ENCODE measurements at places on chromosomes 5 and 9.
A peak's percentile ranks its signal among the peaks of the same experiment; 100 is the strongest.

DNA sequence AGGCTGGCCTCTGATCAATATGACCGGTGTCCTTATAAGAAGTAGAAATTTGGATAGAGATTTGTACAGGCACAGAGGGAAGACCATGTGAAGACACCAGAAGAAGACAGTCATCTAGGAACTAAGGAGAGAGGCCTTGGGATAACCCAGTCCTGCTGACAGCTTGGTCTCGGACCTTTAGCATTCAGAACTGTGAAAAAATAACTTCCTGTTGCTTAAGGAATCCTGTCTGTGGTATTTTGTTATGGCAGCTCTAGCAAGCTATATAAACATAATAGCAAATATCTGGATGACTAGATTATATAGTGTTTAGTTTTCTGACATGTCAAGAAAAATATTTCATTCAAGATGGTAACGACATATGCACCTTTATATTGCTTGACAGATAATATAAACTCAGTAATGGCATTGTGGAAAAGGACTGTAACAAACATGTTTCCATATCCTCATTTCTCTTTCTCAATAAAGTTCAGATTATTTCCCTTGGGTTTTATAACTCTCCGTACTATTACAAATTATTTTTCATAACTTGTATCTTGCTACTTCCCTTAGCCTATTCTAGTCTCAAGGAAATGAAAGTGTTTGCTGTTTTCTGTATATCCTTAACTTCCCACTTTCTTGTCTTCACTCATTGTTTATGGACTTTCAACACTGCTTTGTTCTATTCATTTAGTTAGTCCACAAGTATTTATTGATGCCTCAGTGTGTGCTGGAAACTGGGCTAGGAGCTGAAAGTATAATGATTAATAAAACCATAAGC is 62.4 kb downstream of the KIAA1958 start:
- DNase-seq: no peak

- no peak for DNase-seq
Measured at GRCh38 chr9:129254566-129255287, 76.7 kb upstream of the IER5L start.

- peak; percentile 7 for DNase-seq
Measured at GRCh38 chr5:89293810-89294209, 410.8 kb upstream of the MEF2C start.

DNA sequence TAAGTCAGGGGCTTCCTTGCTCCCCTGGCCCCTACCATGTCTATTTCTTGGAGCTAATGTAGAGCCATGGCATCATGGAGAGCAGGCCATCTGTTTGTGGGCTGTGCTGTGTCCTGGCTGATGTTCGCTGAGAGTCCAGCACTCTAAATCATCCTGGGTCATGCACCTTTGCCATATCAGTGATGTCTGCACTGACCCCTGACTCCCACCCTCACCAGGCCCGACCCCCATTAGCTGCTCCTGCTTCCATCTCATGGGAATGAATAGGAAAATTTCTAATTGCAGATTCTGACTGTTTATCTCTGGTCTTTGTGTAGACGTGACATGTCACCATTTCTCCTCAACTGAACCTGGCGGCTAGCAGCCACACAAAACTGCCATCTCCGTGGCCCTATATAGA is 236.9 kb downstream of the NSG2 start:
- DNase-seq: no peak

DNA sequence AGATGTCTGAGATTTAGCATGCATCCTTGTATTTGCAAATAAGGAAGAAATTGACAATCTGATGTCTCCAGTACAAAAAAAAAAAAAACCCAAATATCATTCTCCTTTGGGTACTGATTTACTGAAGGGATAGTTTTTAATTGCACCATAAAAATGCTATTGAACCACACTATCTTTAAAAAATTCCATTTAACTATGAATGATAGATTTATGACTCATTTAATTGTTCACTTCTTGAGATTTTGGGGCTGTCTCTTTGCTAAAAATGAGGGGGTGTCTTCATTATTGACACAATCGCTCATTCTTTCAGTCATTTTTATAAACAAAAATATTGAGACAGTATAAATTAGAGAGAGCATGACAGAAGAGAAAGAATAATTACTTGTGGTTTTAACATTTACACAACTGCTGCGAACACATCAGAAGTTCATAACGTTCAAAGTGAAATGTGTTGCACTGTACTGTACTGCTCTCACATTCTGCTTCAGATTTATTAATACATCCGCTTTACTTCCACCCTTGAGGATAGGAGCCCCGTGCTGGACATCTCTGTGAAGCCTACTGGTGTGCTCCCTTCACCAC is 142.3 kb downstream of the MEF2C start:
- DNase-seq: no peak

- no peak for DNase-seq
Measured at GRCh38 chr5:148970228-148970627, 92.6 kb downstream of the SH3TC2 start.

DNA sequence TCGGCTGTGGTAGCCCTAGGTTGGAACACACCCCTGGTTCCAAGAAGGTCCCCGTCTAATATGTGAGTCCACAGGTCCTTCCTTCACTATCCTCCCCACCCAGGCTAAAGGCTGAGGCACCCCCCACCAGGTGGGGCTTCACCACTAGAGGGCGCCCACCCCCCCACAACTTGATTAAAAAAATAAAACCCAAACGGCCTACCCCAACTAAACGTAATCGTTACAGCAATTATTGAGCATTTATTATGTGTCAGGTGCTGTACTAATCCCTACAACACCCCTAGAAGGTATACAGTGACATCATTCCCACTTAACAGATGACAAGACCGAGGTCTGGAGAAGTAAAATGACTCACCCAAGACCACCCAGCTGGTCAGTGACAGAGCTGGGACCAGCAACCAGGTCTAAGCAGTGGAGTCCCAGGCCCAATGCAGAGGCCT is 65.0 kb downstream of the FGF18 start:
- peak; percentile 18 for DNase-seq

DNA sequence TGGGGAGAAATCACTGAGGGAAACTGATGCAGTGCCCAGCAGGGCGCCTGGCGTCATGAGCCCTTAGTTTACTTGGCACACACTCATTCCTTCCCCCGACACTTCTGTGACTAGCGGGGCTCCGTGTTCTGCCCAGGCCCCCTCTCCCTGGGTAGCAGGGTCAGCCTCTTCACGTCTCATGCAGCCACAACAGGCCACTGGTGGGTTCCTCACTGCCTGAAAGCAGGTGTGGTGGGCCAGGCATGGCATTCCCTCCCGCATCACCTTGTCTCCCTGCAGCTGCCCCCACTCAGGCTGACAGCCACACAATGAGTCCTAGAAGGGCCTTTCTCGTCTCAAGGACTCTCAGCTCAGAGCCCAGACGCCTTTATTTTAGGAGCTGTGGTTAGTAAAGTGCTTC is 51.1 kb upstream of the CPLX2 start:
- DNase-seq: no peak

DNA sequence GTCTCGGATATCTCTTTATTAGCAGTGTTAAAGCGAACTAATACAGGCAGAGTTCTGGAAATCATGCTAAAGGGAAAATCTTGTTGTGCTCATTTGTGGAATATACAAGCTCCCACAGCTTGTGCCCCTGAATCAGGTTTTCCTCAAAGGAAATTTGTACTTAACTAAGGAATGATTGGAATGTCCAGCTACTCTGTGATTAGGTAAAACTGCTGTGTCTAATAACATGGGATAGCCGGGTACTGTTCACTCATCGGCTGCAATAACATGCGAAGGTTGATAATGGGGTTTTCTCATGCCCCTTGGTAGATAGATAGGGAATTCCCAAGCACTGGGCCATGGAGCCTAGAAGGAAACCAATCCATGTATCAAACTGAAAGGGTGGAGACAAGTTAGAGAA is 306.7 kb downstream of the NR2F1-AS1 start:
- DNase-seq: no peak

GRCh38 chr5:62653001-62653863 is 74.6 kb downstream of the LRRC70 start:
- no peak for DNase-seq

- DNase-seq: no peak
Measured at GRCh38 chr5:83509540-83509939, 38.0 kb downstream of the VCAN start.
